ENCODE measurements at places on chromosomes 3 and 15.

DNA sequence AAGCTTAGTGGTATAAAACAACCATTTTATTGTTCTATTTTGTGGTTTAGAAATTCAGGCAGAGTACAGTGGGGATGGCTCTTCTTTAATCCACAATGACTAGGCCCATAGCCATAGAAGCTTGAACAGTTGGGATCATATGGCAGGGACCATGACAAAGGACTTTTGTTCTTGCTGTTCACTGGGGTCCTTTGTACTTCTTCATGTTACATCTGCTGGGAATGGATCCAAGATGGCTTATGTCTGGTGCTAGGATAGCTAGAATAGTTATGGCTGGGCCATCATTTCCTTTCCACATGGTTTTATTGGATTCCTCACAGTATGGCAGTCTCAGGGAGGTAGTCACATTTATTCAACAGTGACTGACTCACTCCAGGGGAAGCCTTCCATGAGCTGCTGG is 427.9 kb upstream of the AGTR1 start:
- no peak for DNase-seq

GRCh38 chr15:71129669-71130068 is 14.4 kb downstream of the THSD4 start:
- DNase-seq: no peak

GRCh38 chr15:77038312-77039216 is 32.3 kb downstream of the TSPAN3 start:
- DNase-seq: no peak

DNA sequence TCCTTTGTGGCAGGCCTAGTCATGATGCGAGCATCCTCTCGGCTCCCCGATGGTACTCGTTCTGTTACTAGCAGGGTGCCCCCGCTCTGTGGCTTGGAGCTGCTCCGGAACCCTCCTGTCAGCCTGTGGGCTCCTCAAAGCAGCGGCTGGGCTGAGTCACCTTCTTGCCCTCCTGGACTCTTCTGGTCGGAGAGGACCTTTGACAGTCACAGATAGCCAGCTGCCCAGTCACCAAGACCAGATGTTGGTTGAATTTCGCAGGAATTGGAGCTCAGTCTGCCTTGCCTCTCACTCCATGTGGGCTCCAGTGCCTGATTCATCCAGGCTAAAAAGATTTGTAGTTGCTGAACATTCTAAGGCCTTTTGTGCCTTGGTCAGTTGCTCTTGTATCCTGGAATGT is 94.5 kb downstream of the CHCHD6 start:
- no peak for DNase-seq

DNA sequence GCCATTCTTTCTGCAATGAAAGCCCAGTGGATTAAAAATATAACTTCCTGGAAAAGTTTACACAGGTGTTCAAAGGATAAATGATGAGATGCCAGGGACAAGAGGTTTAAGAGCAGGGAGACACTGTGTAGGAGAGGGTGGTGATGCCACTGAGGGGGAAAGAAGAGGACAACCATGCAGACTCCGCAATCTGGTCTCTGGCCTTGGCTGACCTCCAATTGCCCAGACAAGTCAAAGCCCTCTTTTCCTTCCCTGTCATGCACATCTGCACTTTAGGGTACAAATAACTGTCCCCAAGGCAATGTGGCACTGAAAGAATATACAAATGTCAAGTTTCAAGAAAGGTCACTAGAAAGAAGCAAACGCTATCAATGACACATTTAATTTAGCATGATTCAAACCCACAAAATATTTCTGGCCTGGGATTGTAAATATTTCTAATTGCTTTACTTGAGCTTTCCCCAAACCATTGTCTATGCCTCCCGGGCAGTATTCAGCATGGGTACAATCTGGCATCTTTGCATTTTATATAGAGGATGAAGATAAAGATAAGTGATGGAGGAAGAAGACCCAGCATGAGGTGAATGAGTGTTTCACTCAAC is 319.4 kb downstream of the PLCL2 start:
- DNase-seq: no peak

GRCh38 chr3:128091586-128091985 is 32.0 kb downstream of the RUVBL1 start:
- DNase-seq: no peak

- DNase-seq: no peak
Observed at GRCh38 chr15:77822631-77823230, 190.0 kb upstream of the LINGO1 start.

- DNase-seq: no peak
Observed at GRCh38 chr3:42402394-42403096, 7.9 kb downstream of the LYZL4 start.

DNA sequence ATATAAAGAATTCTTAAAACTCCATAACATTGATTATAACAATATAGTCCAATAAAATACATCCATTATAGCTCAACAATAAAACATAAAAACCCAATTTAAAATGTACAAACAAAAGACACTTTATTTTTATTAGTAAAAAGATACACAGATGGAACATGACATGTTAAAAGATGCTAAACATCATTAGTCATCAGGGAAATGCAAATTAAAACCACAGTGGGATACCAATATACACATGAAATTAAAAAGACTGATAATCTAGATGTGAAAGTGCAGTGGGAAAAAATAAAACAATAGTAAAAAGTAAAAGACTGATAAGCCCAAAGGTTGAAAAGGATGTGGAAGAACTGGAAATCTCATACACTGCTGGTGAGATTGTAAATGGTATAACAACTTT is 46.2 kb downstream of the DNAH12 start:
- no peak for DNase-seq

DNA sequence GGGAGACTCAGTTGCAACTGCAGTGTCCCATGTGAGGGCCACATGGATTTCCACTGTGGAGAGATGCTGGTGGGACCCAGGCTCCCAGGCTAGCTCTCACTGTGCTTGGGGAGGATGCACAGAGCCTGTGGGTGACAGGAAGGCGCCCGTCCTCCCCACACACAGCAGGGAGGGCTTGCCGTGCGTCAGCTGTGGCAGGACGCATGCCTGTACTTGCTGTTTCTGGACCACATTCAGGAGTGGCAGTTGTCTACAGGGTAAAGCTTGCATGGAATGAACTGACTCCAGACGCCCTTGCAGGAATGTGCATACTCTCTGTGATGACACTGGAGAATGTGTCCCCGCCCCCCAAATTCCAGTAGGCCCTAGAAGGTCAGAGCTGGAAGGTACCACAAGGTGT is 63.8 kb upstream of the SNRPA1 start:
- DNase-seq: no peak

GRCh38 chr3:106033654-106034053 is 164.8 kb upstream of the CBLB start:
- no peak for DNase-seq

DNA sequence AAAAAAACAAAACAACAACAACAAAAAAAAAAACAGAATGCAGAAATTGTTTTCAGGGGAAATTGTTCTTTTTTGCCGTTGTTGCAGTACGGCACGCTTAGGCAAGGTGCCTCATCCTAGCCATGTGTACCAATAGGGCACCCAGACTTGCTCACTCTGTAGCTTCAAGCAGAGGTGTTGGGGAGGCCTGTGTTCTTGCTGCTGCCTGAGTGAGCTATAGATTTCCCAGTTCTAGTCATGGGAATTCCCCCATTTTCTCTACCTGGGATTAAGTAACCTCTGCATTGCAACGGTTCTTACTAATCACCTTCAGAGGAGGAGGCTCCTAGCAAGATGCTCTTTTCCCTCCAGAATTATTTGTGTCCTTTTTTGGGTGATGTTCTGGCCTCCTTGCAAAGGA is 12.9 kb upstream of the PARL start:
- no peak for DNase-seq

GRCh38 chr3:45362758-45363157 is 25.6 kb upstream of the LARS2 start:
- no peak for DNase-seq

- DNase-seq: no peak
Observed at GRCh38 chr3:1632128-1632527, 466.5 kb upstream of the CNTN4 start.

DNA sequence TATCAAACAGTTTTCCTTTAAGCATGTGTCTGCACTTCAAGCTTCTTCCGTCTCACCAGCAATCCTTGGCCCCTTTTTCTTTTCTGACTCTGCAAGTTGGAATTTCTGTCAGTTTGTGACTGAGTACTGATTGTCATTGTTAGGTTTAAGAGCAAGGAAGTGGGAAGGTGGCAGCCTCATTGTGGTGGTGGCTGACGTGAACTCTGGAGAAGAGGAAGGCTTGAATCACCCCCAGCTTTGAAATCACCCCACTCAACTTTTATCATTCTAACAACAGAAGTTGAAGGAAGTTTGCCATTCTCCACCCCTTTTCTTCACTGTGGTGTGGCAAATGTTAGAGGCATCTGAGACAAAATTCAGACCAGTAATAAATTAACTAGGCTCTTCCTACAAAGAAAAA is 231.6 kb upstream of the AGTR1 start:
- DNase-seq: no peak

DNA sequence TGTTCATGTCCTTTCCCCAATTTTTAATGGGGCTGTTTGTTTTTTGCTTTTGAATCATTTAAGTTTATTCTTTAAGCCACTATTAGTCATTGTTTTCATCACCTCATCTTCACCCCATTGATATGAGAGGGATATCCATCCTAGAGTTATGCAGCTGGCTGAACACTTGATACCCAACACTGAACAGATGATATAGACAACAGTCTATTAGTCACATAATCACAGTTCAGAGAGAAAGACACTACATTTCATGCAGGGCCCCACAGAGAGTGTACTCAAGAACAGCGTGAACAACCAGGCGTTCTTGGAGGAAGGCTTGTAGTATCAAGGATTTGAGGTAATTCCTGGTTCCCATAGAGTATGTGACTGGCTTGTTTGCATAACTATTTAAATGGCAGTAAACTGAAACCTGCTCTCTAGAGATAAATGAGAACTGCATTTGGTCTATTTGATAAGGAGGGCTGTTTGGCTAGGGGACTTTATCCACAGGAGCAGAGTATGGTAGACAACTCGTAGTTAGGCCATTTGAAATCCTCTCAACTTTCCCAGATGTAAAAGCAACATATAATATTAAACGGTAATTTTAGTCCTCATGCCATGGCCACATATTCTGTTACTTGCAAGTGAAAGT is 618.7 kb downstream of the SI start:
- no peak for DNase-seq

DNA sequence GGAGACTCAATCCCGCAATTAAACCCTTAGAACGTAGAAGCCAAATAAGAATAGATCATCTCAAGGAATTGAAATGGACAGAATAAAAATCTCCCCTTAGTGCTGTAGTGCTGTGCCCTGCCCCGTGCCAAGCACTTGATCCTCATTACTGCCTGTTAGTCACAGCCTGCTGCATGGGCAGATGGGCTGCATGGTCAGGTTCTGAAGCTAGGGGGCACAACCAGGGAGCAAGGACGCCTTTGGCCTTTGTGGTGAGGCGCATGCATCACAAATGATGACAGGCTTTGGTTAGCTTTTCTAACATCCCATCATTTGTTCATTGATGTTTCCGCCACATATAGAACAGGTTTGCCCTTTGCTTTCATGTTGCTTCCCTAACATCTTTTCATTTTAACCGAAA is 336.3 kb upstream of the ADAMTS9 start:
- DNase-seq: no peak

DNA sequence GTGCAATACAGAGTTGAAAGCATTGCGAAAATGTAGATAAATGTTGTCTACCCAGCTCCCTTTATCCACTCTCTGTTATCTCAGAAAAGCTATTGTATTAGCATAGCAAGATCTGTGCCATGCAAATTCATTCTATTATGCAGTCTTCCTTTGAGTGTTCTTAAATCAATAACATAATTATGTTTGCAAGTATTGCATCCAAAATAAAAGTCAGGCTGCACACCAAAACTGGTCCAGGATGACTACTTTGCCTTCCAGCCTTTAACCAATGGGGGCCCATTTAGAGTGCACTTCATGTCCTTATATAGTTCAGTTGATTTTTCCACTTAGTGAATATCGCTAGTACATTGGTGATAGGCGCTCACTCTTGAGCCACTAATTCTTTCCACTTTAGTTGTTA is 107.4 kb upstream of the MLF1 start:
- no peak for DNase-seq

DNA sequence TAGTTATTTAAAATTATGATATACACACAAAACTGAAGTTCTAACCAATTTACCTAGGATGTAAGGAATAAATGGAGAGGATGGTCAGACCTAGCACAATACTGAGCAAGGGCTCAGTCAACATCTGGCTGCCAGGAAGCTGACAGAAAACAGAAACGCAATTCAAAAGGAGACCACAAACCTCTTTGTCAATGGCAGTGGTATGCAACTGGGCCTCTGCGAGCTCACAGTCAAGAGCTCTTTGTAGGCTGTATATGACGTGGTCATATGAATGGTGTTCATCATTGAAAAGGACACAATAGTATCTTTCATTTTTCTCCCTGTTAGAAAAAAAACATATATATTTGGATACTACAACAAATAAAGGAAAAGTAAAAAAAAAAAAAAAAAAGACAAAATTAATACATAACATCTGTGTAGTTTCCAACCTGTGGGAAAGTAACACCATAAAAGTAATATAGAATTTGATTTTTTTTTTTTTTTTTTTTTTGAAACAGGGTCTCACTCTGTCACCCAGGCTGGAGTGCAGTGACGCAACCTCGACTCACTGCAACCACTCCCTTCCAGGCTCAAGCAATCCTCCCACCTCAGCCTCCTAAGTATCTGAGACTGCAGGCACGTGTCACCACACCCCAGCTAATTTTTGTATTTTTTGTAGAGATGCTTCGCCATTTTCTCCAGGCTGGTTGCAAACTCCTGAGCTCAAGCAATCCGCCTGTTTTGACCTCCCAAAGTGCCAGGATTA is 37.9 kb downstream of the UBR1 start:
- no peak for DNase-seq

GRCh38 chr3:48631516-48632448 is 3.5 kb downstream of the SLC26A6 start:
- no peak for DNase-seq

All from DMS79 (cell line).